ENCODE measurements at places on chromosomes 2 and 18.

- no peak for DNase-seq
Measured at GRCh38 chr2:179234658-179235240, 29.9 kb downstream of the SESTD1 start.

- DNase-seq: no peak
Measured at GRCh38 chr2:216474925-216475670, 23.5 kb upstream of the RPL37A start.

DNA sequence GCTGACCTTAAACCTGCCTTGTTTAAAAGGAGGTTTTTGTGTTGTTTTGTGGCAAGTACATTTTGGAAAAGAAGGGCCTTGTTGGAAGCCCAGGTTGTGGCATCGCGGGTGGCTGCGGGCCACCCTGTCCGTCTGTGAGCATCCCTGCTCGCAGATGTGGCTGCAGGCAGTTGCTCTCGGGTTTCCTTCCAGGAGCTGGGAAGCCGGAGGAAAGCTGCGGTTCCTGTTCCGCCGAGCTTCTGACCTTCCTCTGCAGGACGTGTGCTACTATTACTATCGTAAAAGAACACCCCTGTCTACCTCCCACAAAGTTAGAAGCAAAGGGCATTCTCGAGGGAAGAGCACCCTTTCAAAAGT lies 766 bp downstream of the MFF start:
- no peak for DNase-seq

- no peak for DNase-seq
Measured at GRCh38 chr2:128686497-128686859, 367.8 kb upstream of the HS6ST1 start.
